ENCODE measurements at places on chromosomes 2 and 18. TPM values are rescaled to one million over a fixed set of nuclear protein-coding genes. Genes with fewer than 3 reads are reported as not detected.

DNA sequence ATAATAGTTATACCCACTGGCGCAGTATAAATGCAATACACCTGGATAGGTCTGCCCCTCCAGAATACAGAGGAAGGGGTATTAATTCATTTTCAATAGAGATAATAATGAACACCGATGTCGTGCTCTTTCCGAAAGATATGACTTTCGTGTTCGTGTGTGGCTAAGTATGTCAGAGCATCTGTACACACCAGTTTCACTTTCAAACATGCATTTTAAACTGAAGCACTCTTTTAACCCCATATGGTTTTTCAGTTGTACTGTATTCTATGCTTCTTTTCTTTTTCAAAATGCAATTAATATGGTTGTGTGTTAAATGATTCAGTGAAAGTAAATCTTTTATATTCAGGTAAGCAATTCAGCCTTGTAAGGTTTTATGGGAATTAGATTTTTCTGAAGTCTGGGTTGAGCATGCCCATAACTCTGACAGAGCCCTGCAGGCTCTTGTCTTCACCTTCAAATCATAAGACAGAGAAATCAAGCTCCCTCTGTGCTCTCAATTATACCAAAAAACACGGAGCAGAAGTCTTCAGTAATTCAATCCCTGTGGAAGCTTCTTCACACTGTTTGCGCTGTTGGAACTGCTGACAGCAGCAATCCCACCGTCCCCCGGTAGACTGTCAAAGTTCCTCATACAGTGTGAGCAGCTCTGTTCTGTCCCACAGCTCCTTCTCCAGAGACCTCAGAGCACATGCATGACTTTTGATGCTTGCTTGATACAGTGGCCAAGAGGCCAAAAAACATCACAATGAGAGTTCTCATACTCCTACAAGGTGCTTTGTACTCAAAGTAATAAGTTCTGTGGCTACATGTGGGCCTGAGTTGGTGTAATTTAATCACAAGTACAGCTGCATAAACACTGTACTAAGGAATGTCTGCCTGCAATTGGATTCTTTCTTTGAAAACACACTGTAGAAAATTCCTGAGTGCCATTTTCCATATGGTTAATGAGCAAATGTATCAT, 186.8 kb downstream of the ZNF521 start:
- DNase-seq, result no peak

ATOH8 gene
- total RNA-seq, result not detected

GRCh38 chr2:95234286-95234785, 27.0 kb downstream of the ZNF892 start:
- DNase-seq, result no peak

CD28 gene
- total RNA-seq, result 165 TPM

SERPINB3 gene
- total RNA-seq, result not detected

All from activated naive CD4-positive, alpha-beta T cell treated with anti-CD3 and anti-CD28 coated beads for 36 hours (primary cell).